ENCODE measurements at places on chromosomes 6 and 20. TPM values are rescaled to one million over a fixed set of nuclear protein-coding genes. Genes with fewer than 3 reads are reported as not detected.

- no peak for DNase-seq
Observed at GRCh38 chr6:98877250-98877649, 42.9 kb downstream of the POU3F2 start.

DNA sequence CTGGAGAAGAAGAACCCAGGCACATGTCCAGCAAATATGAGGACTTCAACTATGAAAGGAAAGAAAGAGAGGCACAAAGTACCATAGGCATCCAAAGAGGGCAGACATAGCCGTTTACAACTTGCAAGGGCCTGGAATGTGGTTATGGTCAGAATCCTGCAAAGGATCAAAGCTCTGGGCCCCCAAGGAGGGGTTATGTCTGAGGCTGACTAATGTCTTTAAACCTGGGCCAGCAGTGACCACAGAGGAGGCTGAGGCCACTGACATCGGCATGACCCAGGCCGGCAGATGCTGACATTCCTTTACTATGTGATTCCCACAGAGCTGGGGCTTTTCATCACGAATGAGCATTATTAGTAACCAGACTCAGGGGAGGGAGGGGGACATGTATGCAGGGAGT, 861.1 kb downstream of the DHX35 start:
- no peak for DNase-seq

DNA sequence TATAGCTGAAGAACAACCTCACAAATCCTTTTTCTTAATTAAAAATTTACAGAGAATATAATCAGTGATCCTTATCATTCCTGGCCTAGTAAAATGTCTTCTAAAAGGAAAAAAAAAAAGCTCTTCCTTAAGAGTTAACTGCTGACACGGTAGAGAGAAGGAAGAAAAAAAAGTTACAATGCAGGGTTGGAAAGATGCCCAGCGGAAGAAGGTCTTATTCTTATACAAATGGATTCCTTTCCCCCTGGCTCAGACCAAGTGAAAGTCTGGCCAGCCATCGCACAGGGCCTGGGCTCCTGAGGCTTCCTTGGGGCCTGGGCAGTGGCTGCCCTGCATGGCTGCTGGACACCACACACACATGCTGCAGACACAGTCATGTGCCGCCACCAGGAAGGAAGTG, 688.6 kb downstream of the TENT5A start:
- no peak for DNase-seq

TRPC4AP gene
- 58.3 TPM for total RNA-seq
